Activated naive CD4-positive, alpha-beta T cell treated with Interleukin-2 at 50 U/mL for 16 hours (primary cell): ENCODE measurements at places on chromosomes 3 and 15.

DNA sequence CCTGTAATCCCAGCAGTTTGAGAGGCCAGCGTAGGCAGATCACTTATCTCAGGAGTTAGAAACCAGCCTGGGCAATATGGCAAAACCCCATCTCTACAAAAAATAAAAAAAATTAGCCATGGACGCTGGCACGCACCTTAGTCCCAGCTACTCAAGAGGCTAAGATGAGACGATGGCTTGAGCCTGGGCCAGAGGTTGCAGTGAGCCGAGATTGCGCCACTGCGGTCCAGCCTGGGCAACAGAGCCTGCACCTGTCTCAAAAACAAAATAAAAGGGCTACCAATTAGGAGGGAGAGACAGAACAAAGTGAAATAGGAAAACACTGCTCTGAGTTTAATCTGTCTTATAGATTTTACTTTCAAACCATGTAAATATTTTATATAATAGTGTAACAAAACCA, 33.8 kb downstream of the MSL2 start:
- DNase-seq, result no peak

GRCh38 chr15:63597038-63597790, at the start of gene FBXL22:
Gene FBXL22, plus strand, starts transcription at chr15:63597387. Its CDS starts 6 bp downstream, at chr15:63597393.
- no peak for DNase-seq

- no peak for DNase-seq
These were observed 334.3 kb upstream of the CTDSPL start for GRCh38 chr3:37527361-37527760.

GRCh38 chr15:55255714-55256113, 33.9 kb downstream of the RAB27A start:
- no peak for DNase-seq

DNA sequence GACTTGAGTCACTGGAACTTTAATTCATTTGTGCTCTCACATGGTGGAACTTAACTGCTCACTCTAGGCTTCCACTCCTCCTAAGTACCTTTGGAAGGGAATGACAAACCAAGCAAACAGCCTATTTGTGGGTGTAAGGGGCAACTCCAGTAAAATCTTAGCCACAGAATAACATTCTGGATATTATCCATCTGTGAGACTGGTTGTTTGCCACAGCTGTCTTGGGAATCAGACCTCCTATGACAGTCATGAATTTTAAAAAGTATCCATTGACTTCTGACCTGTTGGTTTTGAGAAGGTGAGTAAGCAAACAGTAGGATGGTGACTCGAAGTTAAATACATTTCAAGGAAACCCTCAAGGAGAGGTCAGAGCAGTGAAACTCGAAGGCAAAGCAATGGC, 147.3 kb upstream of the CDIN1 start:
- no peak for DNase-seq

GRCh38 chr3:33385423-33385822, 54.8 kb downstream of the UBP1 start:
- DNase-seq, result peak; percentile 19

DNA sequence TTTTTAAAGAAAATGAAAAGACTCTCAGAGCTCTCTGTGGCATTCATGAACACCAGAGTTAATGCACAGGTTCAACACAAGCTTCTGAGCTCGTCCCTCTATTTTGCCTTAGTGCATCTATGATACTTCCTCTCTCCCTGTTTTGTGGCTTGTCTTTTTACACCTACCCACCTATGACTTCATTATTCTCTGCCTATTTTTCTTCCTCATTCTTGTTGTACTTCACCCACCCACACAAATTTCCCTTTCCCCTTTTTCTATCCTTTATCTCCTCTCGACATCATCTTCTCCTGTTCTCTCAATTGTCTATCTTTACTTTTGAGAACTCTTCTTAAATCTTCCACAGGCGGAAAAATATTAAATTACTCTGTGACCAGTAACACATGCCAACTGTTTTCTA, 48.6 kb downstream of the OR5H15 start:
- no peak for DNase-seq

- DNase-seq, result no peak
These were observed 23.4 kb downstream of the RHOA start for GRCh38 chr3:49388289-49388820.

GRCh38 chr3:9397906-9398699, 688 bp downstream of the SETD5 start:
- DNase-seq, result peak; percentile 40

- no peak for DNase-seq
These were observed 23.9 kb upstream of the MOBP start for GRCh38 chr3:39443530-39443929.

DNA sequence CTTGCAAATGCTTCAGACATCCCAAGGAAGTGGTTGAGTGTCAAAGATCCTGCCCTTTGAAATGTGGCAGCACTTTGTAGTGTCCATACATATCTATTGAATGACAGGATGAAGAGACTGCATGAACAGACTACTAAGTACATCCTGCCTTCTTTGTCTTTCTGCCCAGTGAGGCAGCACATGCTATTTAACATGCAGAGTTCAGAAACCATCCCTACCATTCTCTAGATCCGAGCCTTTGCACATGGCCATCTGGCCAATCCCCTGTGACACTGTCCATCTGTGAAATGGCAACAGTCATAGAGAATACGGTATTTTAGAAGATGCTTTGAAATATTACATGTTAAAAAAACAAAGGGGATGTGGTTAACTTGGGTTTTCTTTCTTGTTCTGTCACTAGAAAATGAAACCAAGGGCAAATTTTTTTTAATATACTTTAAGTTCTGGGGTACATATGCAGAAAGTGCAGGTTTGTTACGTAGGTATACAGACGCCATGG, 519.6 kb downstream of the NTRK3 start:
- no peak for DNase-seq
